ENCODE measurements at places on chromosomes 1 and 21.

GRCh38 chr1:3061566-3061965, 7.4 kb upstream of the PRDM16 start:
- peak; percentile 22 for DNase-seq

- DNase-seq = no peak
Measured at GRCh38 chr21:15729346-15729673, 472 bp upstream of the USP25 start.

- DNase-seq = no peak
Measured at GRCh38 chr21:42864815-42865775, 14.2 kb downstream of the WDR4 start.

DNA sequence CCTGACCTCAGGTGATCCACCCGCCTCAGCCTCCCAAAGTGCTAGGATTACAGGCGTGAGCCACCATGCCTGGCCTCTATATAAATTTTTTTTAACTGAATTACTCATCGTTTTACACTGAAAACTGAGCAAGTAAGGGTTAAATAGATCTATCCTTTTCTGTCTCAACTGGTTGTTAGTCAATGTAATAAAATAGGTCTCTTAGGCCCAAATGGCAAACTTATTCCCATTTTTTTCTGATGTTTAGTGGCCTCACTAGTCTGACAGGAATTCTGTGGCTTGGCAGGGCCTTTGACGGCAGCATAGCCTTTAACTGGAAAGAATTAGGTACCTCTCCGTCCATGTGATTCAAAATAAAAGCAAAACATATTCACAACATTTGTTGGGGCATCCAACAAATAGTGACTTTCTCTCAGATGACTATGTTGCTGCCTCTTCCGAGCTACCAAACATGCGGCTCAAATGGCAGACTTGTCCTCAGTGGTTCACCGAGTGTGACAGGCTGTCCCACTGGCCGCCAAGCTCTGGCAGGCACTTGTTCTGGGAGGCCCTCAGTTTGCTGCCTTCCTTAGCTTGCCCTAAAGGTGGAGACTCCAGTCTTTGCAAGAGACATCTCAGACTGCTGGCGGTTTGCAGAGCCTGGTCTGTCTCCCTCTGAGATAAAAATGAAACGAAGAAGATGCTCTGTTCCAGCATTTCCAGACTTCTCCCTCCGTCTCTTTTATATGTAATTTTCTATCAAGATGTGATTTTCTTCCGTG, 17.4 kb downstream of the ATP1A4 start:
- no peak for DNase-seq

DNA sequence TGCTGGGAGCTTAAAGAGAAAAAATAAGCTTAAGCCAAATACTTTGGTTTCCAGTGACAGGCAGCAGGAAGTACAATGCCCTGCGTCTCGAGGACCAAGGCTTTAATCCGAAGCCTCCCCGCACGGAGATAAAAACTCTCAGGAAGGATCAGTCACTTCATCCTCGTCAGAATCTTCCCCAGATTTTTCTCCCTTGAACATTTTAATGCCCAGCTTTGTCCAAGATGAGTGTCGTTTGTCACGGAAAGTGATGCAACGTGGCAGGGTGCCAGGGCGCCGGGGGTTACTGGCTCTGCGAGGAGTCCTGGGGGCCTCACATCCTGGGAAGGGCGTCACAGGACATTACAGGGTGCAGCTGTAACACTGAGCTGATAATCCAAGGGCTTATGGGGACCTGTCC, 25.2 kb upstream of the PCBP3 start:
- DNase-seq = no peak
